H9 (cell line): ENCODE measurements at places on chromosomes 13 and 19. TPM values are rescaled to one million over a fixed set of nuclear protein-coding genes. Genes with fewer than 3 reads are reported as not detected.

Gene PLIN4
- total RNA-seq, result 0.90 and 1.1 TPM in 2 replicates

Gene PCDH20
- 0.29 and 0.33 TPM in 2 replicates for total RNA-seq

Gene SHC2
- 16.6 and 18.0 TPM in 2 replicates for total RNA-seq

Gene STOML3
- not detected in 2 replicates for total RNA-seq

DNA sequence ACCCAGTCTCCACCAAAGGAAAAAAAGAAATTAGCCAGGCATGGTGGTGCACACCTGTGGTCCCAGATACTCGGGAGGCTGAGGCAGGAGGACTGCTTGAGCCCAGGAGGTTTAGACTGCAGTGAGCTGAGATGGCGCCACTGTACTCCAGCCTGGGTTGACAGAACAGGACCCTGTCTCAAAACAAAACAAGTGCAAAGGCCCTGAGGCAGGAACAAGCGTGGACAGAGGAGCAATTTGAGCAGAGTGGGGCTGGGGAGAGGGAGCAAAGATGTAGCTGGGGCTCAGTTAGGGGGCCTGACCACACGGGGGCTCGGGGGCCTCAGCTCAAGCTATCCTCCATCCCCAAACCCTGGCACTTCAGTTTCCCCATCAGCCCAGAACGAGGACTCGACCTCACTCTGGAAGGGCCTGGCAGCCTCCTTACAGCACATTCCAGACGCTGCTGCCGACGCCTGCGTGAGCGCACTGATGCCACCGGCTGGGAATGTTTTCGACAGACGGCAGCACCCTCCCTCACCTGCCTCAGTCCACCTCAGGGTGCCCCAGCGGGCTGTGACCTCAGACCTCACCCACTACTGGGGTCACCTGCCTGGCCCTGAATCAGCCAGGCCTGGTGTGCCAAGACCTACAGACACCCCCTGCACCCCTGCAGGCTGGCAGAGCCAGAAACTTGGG is 1.8 kb upstream of the POLRMT start:
- no peak for DNase-seq

DNA sequence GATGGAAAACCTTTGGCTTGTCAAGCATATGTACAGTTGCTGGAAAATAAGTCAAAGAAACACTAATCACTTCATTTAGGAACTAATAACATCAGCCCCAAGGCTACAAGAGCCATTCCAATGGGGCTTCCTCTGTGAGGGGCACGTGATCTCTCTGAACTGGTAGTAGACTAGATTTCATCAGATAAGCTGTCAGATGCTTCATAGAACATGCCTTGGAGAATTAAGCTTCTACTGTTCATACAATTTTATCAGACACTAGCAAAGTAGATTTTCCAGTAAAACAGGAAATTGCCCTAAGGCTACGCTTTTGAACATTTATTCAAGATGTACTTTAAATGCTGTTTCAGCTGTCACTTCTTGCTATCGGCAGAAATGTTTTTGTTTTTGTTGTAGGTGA is 107.8 kb downstream of the EDNRB start:
- no peak for DNase-seq

DNA sequence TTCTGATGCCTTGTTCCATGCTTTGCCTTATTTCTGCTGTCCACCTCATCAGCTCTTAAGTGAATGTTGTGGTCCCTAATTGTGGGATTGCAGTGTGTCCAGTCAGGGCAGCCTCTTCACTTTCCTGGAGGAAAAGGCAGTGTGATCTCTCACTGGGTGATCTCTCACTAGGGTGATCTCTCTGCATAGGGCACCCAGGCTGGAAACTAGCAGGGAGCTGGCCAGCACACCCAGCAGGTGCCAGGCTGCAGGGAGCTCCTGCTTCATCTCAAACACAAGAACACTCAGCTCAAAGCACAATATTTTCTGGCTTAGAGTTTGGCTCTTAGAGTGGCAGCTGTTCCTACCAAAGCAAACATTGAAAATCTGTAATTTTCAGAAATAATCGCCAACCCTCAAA is 36.5 kb upstream of the TSHZ3 start:
- no peak for DNase-seq

DNA sequence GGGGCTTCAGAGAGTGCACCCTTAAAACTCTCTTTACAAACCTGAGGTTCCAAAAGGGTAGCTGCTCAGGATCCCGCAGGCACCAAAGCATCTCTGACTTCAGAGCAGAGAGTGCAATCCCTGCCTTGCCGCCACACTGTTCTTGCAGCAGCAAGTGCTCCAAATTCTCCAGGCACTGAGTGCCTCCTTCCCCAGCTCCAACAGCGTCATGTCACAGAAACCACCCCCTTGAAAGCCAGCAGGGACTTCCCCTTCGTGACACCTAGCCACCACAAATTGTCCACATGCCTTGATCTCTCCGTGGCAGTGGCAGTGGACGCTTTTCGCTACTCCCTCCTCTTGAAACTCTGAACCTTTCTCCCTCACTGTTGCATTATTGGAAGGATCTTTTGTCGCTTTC is 39.9 kb downstream of the MBNL2 start:
- no peak for DNase-seq

DNA sequence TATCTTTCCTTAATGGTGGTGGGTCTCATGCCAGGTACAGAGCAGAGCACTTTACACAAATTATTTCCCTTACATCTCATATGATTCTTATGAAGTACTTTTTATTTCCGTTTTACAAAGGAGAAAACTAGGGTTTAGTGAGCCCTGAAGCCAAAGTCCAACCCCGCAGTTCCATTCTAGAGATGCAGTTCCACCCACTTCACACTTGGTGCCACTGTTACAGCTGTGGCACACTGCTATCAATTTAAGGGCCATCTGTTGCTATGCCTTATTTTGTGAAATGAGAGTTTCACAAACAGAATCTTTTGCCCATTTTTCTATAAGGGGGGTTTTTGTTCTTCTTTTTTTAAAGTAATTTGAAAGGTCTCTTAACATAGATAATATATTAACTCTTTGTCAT is 12.9 kb downstream of the MIPEP start:
- DNase-seq, result no peak

DNA sequence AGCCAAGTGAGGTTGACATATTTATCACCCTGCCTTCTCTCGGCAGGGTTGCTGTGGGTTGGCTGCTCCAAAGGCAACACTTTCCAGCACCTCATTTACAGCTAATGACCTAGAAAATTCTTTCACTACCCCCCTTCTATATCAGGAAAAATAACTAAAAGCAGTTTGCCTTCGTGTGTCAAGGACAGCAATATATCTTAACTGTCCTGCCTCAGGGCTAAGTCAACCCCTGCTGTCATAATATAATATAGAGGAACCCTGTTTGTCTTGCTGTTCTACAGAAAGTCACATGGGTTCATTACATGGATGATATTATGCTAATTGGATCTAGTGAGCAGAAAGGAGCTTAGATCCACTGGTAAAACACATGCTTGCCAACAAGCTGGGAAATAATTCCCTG is 28.1 kb upstream of the USP12 start:
- no peak for DNase-seq

DNA sequence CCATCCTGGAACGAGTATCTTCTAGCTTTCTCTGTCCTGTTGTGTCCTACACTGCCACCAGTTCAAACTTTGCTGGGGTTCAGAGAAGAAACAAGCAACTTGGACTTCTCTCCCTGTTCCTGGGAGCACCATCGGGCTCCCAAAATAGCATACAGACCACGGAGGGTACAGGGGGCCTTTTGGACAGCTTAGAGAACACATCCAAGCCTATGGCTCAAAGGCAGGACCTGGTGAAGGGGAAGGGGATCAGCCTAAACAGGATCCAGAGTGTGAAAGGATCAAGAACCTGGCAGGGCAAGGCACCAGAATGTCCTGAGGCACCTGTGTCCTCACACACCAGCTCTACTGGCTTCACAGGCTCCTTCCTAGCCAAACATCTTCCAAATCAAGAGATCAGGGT is 1336.5 kb downstream of the UQCRFS1 start:
- DNase-seq, result no peak
